ENCODE measurements at places on chromosomes 7 and 10. TPM values are rescaled to one million over a fixed set of nuclear protein-coding genes. Genes with fewer than 3 reads are reported as not detected.

GRCh38 chr7:105352018-105352612 lies 36.6 kb downstream of the SRPK2 start:
- no peaks in the 10 kb centered on the region for H3K36me3 ChIP-seq
- H3K27me3 ChIP-seq, result no peaks in the 10 kb centered on the region
- DNase-seq, result peak; percentile 94
- peak overlapping the region; percentile 23 for H3K4me3 ChIP-seq
- peaks cover 64% of the 10 kb centered on the region for H3K4me1 ChIP-seq
- peak overlapping the region; percentile 52 for H3K27ac ChIP-seq

- H3K36me3 ChIP-seq, result no peaks in the 10 kb centered on the region
- H3K27me3 ChIP-seq, result no peaks in the 10 kb centered on the region
- H3K4me3 ChIP-seq, result no peak within 1 kb of the TSS
- DNase-seq, result no peak
- H3K4me1 ChIP-seq, result no peaks in the 10 kb centered on the region
- no peak within 1 kb of the TSS for H3K27ac ChIP-seq
Measured at GRCh38 chr7:142770661-142771352, at the start of gene PRSS2. TSS of gene PRSS2 (plus strand) at chr7:142770970. CDS start at chr7:142770983, 13 bp downstream.

Gene SCIN
- 1.0 TPM for total RNA-seq

Gene MBLAC1
- 8.8 TPM for total RNA-seq

DNA sequence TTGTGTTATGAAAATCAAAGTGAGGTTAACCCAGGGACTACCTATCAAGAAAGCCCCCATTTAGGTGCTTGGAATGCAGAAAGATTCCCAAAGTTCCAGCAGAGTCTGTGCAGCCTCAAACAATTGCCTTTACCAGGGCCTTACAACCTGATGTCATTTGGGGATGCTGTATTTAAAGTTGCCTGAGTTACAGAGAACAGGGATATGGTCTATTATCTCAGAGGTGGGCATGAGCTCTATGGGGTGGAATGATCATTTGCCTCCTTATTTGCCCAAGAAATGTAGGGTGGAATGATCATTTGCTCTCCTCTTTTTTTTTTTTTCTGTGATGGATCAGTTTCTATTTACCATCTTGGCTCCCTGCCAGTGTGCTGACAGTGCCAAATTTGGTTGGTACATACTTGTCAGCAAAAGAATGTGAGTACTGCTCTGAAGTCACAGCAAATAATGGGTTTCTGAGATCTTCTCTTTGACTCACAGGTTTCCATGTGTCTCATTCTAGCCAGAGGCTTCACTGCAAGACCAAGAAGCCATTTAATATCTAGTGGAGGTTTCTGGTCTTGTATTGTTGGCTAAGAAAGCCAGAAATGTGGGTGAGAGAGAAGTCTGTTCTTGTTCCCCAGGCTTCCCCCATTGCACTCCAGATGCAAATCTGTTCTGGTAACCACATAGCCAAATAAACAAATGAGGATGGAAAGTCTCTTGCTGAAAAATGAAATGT lies 45.5 kb upstream of the ZNRF2 start:
- peak; percentile 91 for DNase-seq
- no peak overlapping the region for H3K4me3 ChIP-seq
- H3K4me1 ChIP-seq, result peaks cover 19% of the 10 kb centered on the region

GRCh38 chr7:116351966-116352365 lies 141.6 kb downstream of the TES start:
- peaks cover 43% of the 10 kb centered on the region for H3K4me1 ChIP-seq
- H3K27ac ChIP-seq, result peak overlapping the region; percentile 77
- no peaks in the 10 kb centered on the region for H3K36me3 ChIP-seq

DNA sequence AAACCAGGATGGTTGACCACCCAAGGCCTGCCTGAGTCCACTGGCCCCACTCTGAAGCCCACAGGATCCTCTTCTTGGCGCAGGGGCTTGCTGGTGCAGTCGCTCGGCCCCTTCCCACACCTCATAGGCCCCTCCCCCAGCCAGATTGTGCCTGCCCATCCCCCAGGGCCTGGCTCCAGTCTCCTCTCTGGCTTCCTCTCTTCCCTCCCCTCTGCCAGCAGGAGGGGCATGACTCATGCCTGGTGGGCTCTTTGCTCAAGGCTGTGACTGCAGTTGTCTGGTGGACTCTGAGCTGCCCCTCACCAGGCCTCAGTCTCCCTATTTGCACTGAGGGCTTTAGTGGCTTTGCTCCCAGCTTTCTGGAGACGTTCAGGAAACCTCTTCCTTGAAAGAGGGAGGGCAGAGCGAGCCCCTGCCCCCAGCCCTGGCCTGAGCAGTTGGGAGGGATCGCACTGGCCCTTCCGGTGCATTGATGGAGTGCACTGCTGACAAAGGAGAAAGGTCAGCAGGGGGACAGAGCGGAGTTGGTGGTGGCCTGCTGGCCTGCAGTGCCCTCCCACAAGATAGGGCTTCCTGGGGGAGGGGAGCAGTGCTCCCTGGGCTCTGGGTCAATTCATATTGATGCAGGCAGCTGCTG lies 60.7 kb downstream of the ZMIZ1 start:
- no peaks in the 10 kb centered on the region for H3K27me3 ChIP-seq
- peak overlapping the region; percentile 52 for H3K27ac ChIP-seq
- peaks cover 98% of the 10 kb centered on the region for H3K4me1 ChIP-seq
- H3K4me3 ChIP-seq, result no peak overlapping the region
- DNase-seq, result no peak

- no peaks in the 10 kb centered on the region for H3K36me3 ChIP-seq
- H3K4me3 ChIP-seq, result no peak overlapping the region
Measured at GRCh38 chr10:49594594-49594993, 15.5 kb upstream of the SLC18A3 start.
